ENCODE measurements at places on chromosomes 2 and 18.

- DNase-seq = no peak
Measured at GRCh38 chr2:45595721-45596435, 15.2 kb downstream of the SRBD1 start.

DNA sequence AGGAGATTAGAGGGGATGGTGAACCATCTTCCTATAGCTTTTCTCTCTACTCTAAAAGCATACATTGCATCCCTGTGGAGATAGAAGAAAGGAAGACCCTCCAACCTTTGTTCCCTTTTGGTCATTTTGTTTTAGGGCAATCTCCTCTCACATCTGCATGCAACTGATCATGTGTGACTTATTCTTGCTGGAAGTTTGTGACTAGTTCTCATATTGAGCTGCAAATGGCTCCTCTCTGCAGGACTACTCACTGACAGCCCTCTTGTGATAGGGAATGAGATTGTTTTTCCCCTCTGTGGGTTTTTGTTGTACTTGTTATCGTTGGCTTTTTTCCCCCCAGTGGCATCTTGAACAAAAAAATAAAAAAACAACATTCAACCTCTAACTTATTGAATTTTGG is 416.0 kb upstream of the CNTNAP5 start:
- DNase-seq = no peak

DNA sequence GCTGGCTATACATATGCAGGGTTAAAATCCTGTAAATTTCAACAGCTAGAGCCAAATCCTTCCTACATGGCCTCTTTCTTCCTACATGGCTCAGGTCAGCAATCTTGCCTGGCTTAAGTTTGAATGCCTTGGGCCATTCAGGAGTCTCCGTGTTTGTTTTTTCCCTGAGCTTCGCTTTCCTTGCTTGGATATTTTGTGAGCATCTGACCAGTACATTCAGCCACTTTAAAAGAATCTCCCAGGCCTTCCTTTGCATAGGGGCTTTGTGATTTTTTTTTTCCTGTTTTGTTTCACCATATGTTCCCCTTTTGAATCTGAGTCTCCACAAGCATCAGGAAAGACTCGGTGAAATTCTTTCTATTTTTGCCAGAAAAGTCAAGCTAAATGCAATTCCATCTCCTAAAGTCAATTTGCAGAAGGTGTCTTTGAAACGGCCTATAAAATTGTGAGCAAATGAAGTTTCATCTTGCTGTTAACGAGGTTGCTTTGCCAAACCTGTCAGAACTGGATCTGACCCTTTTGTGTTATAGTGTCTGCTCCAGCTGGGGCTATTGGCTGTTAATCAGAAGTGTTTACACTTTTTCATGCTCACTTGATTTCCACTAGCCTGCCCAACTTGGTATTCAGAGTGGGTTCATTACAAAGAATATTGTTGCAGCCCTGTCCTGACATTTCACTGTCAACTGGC is 256.9 kb downstream of the DCC start:
- DNase-seq = no peak

GRCh38 chr18:48339692-48340091 is 69.5 kb downstream of the ZBTB7C start:
- no peak for DNase-seq

DNA sequence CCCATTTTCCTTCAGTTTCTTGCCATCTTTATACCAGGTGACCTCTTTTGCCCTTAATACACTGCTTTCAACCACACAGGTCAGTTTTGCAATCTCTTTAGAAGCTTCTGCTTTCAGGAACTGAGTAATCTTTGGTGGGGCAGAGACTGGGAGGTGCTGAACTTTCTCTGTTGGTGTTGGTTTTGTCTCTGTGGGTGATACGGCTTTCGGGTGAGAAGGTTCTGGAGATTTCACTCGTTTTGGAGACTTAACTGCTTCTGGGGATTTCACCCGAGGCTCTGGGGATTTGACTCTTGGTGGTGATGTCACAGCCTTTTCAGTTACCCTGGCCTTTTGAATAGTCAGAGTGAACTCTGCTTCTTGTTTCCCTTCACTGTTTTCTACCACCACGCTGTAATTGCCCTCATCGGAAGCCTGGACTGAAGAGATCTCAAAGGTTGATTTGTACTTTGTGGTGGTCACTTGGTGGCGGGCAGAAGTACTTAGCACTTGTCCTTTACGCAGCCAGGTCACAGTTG is 50.4 kb downstream of the PLEKHA3 start:
- no peak for DNase-seq

- DNase-seq = no peak
Measured at GRCh38 chr2:56127463-56128152, 56.2 kb upstream of the CCDC85A start.

DNA sequence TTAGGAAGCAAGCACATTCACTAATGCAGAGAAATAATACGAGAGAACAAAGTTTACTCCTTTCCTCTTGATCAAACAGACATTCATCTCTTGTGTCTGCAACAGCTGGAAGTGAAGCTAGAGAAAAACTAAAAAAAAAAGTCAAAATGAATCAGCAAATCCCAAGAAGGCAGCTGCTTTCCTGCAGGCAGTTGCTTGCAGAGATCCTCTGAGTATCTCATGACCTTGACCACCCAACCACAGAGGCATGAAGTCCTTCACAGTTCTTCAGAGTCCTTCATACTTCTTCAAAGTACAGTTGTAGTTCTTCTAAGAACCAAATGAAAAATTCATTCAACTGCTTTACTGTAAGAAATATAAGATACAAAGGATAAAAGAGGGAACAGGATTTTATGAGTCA is 97.2 kb upstream of the ACVR1C start:
- DNase-seq = no peak

DNA sequence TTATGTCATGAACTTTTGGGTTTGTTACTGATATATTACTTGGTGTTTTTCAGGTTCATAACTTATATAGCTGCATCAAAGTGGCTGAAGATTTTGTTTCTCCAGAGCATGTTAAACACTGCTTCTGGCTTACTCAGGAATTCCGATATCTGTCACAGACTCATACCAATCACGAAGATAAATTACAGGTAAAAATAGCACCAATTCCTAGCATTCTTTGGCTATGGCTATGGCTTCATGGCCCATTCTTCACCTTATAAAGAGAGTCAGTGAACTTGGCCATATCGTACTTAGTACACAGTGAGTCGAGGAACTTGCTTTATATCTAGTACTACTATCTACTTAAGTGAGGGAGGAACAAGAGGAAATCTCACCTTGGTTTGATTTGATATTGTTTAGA is 49.9 kb downstream of the KDM3A start:
- DNase-seq = no peak

DNA sequence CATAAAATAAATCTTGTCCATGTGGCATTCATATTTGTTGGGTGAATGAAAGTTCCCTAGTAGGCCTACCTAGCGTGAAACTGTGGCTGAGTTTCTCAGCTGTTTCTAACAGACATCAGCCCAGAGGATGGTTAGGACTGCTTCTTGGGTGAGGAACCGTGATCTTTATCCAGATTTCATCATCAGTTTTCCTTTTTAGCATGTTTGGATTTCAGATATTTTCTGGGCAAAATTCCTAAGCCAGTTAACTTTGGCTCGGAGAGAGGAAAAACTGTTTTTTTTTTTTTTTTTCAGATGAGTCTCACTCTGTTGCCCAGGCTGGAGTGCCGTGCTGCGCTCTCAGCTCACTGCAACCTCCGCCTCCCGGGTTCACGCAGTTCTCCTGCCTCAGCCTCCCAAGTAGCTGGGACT is 53.5 kb downstream of the DGKD start:
- no peak for DNase-seq

GRCh38 chr2:186724736-186725135 is 30.9 kb downstream of the FAM171B start:
- DNase-seq = no peak

- no peak for DNase-seq
Measured at GRCh38 chr18:61984349-61984748, 91.5 kb upstream of the RNF152 start.

DNA sequence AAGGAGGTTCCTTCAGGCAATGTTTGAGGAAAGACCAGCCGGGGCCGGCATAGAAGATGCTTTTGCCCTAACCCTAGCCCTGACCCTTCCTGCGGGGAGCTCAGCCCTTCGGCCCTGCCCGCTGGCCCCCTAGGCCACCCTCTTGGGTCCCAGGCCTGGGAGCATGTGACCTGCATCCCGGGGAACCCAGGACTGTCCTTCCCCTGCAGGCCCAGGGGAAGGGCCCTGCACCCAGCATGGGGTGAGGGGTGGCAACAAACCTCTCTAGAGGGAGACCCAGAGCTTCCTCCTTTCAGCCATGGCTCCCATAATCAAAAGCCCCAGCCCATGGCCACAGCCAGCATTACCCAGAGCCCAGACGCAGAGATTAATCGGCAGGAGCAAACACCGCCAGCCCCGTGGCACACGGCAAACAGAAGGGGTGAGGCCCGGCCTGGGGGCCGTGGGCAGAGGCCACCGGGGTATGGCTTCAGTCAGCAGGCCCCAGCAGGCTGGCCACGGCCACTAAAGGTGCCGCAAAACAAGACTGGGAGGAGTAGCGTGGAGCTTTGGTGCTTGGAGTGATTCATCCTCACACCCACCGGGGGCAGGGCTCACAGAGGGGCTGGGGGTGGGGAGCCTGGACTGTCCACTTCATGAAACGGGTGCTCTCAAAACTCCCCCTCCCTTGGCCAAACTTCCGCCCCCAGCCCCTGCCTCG is 61.6 kb upstream of the HPCAL1 start:
- peak; percentile 48 for DNase-seq
